ENCODE measurements at places on chromosomes 11 and 22.

DNA sequence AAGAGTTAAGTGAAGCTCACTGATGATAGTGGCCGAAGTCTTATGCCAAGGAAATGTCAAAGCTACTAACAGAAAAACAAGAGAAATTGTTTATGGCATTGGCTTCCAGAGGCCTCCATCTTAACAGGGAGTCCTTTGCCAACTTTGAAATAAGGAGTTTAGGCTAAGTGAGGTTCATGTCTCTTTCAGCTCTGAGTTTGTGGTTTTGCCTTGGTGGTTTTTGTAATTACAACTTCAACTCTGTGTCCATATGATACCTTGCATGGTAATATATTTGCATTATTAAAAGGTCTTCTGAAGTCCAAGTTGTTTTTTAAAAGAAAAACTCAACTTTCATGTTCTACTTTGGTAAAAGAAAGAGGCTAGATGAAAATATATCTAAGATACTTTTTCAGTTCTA lies 31.4 kb upstream of the ANO5 start:
- DNase-seq: no peak

GRCh38 chr22:38246046-38246658 lies 26.7 kb downstream of the TMEM184B start:
- no peak for DNase-seq

DNA sequence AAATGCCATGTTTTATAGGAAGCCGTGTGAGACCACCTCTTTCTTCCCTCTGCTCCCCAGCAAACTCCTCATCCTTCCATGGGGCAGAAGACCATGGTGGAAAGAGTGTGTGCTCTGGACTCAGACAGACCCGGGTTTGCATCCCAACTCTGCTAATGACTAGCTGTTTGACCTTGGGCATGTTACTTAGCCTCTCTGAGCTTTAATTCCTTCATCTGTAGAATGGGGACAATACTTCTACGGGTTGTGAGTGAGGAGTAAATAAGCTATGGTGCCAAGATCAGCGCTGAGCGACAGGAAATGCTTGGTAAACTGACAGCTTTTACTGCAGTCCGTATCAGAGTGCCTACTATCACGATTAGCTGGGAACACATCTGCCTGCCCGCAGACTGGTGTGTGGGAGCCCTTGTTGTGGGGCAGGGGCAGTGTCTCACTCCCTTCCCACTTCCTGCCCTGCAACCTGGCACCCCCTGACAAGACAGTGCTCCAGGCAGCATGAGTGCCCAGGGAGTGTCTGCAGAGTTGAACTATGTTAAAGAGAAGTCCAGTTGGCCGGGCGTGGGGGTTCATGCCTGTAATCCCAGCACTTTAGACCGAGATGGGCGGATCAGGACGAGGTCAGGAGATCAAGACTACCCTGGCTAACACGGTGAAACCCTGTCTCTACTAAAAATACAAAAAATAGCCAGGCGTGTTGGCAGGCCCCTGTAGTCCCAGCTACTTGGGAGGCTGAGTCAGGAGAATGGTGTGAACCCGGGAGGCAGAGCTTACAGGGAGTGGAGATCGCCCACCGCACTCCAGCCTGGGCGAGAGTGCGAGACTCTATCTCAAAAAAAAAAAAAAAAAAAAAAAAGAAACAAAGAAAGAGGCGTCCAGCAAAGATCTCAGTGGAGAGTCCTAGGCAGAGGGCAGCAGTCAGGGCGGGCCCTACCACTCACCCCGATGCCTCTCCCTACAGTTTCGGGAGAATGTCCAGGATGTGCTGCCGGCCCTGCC lies 2.2 kb downstream of the SEC14L2 start:
- no peak for DNase-seq

GRCh38 chr11:93537767-93538261 lies 5.4 kb downstream of the SMCO4 start:
- no peak for DNase-seq

GRCh38 chr11:76207642-76208401 lies 1.5 kb upstream of the WNT11 start:
- peak; percentile 26 for DNase-seq

GRCh38 chr11:44620328-44620725 lies 54.9 kb downstream of the CD82 start:
- DNase-seq: no peak

- DNase-seq: no peak
Observed at GRCh38 chr11:17294033-17294432, 17.5 kb downstream of the NUCB2 start.

DNA sequence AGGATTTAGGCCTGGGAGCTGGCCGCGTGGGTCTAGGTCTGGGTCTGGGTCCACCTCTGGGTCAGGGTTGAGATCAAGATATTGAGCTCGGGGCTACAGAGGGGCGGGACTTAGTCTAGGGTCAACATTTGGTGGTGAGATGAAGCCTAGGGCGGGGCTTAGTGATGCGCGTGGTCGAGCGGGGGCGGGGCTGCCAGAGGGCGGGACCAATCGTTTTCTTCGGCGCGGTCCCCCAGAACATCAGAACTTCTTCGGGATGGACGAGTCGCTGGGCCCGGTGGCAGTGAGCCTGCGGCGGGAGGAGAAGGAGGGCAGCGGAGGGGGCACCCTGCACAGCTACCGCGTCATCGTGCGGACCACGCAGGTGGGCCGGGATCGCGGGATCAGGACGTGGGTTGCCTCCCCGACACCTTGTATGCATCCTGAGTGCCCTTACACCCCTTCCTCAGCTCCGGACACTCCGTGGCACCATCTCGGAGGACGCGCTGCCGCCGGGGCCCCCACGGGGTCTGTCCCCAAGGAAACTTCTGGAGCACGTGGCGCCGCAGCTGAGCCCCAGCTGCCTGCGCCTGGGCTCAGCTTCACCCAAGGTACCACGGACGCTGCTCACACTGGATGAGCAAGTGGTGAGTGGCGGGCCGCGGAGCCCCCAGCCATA lies 4.2 kb downstream of the SIPA1 start:
- DNase-seq: no peak

GRCh38 chr11:104402812-104403521 lies 239.0 kb upstream of the PDGFD start:
- DNase-seq: no peak

- DNase-seq: no peak
Observed at GRCh38 chr11:114092478-114092877, 33.0 kb downstream of the ZBTB16 start.

DNA sequence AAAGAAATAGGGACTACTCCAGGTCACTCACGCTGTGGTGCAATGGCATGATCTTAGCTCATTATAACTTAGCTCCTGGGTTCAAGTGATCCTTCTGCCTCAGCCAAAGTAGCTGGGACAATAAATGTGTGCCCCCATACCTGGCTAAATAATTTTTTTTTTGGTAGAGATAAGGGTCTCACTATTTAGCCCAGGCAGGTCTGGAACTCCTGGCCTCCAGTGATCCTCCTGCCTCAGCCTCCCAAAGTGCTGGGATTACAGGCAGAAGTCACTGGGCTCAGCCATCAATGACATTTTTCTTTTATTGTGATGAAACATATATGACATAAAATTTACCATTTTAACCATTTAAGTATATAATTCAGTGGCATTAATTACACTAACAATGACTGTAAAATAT lies 10.6 kb downstream of the SLC5A4 start:
- DNase-seq: no peak

DNA sequence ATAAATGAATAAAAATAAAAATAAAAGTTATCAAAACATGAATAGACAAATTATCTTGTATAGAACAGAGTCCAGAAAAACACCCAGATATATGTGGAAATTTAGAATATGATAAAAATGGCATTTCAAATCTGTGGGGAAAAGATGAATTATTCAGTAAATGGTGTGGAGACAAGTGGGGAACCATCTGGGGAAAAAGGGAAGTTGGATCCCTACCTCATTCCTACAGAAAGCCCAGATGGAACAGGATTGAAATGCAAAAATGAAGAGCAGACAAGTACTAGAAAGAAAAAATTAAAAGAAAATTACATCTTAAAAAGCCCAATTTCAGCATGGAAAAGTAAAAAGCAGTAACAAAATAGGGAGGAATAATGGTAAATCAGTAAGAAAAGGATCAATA lies 8.1 kb upstream of the RASL10A start:
- DNase-seq: no peak

DNA sequence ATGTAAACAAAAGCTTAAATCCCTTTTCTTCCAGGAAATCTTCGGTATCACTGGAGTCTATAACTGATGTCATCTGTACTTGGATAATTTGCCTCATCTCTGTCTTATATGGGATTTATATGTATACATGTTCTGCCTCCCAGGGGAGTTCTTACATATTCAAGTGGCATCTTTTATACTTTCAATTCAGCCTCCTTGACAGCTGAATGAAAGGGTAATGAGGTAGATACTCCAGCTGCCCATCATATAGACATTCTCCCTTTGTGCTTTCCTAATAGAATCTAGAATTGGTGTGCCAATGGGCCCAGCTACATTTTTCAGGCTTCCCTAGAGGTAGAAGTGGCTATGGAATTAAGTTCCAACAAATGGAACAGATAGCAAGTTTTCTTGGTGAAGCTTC lies 223.8 kb downstream of the LRRC4C start:
- peak; percentile 58 for DNase-seq

GRCh38 chr22:49392247-49392646 lies 435.4 kb downstream of the BRD1 start:
- DNase-seq: no peak

DNA sequence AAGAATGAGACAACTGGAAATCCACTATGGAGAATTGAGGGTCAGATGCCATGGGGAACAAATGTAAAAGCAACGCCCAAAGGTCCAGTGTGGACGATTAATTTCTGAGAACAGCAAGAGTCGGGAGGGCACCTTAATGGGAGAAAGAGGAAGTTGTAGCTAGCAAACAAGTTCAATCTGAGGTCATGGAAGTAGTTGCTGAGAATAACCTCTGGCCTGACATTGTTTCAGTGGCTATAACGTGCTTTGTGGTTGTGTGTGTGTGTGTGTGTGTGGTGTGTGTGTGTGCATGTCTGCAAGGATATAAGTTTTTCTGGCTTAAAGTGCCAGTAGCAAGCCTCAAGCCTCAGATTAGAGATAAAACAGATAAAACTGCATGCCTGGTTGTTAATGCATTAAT lies 1630.1 kb upstream of the TENM4 start:
- no peak for DNase-seq

DNA sequence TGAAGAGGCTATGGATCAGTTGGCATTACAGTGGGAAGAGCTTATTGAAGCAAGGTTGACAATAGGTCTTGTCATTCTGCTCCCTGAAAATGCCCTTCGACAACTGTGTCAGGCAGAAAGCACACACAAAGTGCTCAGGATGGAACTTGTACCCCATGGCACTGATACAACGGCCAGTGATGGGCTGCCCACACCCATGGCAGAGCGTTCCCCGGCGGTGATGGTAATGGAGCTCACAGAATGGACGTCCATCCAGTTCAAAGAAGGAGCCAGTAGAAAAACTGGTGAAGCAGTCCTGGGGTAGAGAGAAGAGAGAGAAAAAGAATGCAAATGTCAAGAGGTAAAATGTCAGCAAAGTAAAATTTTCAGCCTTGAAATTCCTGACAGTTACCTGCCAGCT lies 19.5 kb upstream of the OR5B21 start:
- DNase-seq: no peak

GRCh38 chr11:74612877-74613276 lies 20.5 kb downstream of the POLD3 start:
- DNase-seq: no peak

GRCh38 chr11:69530278-69531070 lies 49.0 kb downstream of the LINC01488 start:
- no peak for DNase-seq

- DNase-seq: no peak
Observed at GRCh38 chr11:37124384-37124783, 526.3 kb upstream of the RAG2 start.

- no peak for DNase-seq
Observed at GRCh38 chr11:5196731-5197130, 3.8 kb downstream of the OR51V1 start.

- no peak for DNase-seq
Observed at GRCh38 chr22:48834404-48834803, 993.3 kb downstream of the BRD1 start.

DNA sequence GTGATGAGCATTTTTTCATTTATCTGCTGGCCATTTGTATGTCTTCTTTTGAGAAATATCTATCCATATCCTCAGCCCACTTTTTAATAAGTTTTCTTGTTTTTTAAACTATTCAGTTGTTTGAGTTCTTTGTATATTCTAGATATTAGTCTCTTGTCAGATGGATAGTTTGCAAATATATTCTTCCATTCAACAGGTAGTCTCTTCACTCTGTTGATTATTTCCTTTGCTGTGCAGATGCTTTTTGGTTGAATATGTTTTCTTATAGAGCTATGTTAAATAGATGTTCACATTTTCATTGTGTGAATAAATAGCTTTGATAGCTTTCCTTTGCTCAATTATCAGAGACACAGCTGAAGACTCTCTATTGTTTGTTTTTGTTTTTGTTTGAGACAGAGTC lies 68.2 kb upstream of the ALKBH3 start:
- DNase-seq: no peak

- DNase-seq: no peak
Observed at GRCh38 chr11:93567401-93567895, 24.3 kb upstream of the SMCO4 start.

- DNase-seq: no peak
Observed at GRCh38 chr11:9120664-9121468, 29.5 kb upstream of the SCUBE2 start.

DNA sequence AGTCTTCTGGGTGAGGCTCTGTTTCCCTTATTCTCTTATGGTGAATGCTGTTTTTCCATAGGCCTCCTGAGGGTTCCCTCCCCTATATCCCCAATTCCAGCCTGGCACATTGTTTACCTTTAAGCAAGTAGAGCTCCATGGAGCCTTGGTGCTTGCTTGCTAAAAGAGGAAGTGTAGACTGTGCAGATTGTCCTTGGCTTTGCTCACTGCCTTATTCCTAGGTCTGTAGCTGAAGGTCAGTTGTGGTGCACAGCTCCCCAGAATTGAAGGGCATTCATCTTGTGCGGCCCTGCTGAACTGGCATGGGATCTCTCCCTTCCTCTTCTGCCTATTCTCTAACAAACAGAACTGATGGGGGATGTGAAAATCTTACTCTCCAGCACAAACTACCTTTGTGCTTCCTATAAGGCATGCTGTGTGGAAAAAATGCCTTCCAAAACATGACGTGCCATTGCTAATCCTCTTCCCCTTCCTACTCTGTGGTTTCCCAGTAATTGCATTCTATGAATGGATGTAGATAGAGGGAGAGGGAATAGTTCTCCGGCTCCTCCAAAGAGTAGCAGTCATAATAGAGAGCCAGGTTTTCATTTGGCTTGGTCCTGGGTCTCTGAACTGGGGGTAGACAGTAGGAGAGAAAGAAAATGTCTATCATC lies 34.2 kb upstream of the PLET1 start:
- no peak for DNase-seq

GRCh38 chr11:21659961-21660360 lies 532.9 kb upstream of the ANO5 start:
- DNase-seq: no peak

GRCh38 chr11:10797001-10797400 lies 11.7 kb downstream of the EIF4G2 start:
- DNase-seq: no peak

GRCh38 chr11:118126082-118126838 lies 26.4 kb downstream of the SCN4B start:
- DNase-seq: no peak

GRCh38 chr22:45688600-45689080 lies 17.0 kb downstream of the ATXN10 start:
- no peak for DNase-seq
